ENCODE measurements at places on chromosomes 2 and 18.

DNA sequence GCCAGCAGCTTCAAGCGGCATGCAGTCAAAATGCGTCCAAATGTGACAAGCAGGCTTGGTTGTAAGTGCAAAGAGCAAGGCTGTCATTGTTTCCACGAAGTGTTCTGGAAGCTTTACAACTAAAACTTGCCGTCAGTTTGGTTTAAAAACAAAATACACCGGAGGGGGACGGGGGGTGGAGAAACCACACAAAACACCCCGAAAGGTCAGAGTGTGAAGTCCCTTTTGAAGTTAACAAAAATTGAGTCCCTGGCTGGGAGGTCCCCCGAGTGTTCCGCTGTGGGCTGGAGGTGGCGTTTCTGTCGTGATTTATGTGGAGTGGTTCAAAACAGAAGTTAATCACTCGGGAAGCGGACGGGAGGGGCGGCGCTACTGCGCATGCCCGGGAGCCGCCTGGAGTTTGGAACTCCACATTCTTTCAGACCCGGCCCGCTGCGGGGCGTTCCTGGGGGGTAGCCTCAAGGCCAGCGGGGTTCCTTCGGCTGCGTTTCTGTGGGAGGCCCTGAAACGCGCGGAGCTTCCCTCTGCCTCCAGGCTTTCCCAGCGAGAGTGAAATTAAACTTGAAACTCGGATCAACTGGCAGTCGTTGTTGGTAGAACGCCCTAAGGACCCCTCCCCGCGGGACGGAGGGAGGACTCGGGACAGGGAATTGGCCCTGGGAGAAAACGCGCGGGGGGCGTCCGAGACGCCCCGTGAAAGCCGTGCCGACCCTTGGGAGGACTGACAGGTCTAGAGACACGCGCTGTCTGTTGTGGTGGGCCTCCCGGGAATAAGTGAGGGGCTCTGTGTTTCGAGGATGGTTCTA lies 1.4 kb downstream of the TGIF1 start:
- DNase-seq: peak; percentile 79

DNA sequence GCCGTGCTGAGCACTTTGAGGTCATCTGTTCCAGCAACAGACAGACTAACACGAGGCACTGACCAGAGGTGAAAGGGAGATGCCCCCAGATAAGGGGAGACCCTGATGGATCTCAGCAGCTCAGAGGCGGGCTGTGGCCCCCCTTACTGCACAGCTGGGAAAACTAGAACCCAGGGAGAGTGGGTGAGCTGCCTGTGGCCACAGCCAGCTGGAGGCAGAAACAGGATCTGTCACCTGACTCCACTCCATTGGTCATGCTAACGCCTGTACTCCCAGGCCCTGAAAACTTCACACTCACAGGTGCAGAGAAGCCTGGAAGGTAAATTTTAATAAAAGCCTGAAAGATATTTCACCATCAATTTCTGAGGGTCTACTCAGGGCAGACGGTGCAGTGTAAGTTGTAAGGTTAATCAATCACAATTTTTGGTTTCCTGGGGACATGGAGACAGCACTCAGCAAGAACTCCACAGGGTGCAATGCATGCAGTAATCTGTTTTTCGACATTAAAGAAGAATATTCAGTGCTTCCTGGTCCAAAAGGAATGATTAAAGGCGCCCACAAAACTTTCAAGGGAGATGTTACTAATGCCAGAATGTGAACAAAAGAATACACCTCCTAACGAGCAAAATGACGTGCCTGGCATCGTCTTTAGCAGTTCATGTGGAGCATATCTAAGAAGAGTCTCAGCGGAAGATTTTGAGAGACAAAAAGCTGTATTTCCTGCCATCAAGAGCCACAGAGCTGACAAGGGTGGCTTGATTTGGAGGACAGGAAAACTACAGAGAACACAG lies 173.4 kb downstream of the EIPR1 start:
- DNase-seq: no peak

GRCh38 chr2:8565399-8566154 lies 116.3 kb upstream of the ID2 start:
- DNase-seq: no peak

- DNase-seq: no peak
These were observed 8.4 kb downstream of the TPRKB start for GRCh38 chr2:73728711-73729110.

- no peak for DNase-seq
These were observed 36.5 kb downstream of the RRM2 start for GRCh38 chr2:10159086-10159485.

- no peak for DNase-seq
These were observed 326.9 kb upstream of the UBE2E3 start for GRCh38 chr2:180653481-180653880.

DNA sequence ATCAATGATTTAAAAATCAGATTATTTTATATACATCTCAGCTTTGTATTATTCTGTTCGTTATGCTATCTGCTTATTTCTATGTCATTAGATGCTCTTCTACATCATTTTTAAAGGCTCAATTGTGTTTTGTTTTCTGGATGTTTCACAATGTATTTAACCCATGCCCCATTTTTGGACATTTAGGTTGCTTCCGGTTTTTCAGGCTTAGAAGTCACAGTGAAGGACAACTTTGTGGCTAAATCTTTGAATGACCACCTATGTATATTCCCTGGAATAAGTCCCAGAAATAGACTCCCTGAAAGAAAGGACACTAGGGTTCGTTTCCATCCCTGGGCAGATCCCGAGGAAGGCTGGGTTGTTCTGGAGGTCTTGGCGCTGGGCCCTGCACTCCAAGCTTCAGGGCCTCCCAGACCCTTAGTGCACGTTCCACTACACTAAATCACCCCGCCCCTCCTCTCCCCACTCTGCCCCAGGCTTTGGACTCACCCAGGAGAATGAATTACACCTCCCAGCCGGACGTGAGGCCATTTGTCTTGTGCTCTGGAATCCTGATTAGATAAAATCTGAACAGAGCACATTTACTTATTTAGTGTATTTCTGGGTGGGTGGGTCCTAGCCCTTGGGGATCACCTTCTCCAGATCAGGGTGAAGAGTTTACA lies 188.2 kb downstream of the ZFP36L2 start:
- no peak for DNase-seq

GRCh38 chr2:204743393-204743960 lies 198.2 kb downstream of the PARD3B start:
- DNase-seq: no peak

DNA sequence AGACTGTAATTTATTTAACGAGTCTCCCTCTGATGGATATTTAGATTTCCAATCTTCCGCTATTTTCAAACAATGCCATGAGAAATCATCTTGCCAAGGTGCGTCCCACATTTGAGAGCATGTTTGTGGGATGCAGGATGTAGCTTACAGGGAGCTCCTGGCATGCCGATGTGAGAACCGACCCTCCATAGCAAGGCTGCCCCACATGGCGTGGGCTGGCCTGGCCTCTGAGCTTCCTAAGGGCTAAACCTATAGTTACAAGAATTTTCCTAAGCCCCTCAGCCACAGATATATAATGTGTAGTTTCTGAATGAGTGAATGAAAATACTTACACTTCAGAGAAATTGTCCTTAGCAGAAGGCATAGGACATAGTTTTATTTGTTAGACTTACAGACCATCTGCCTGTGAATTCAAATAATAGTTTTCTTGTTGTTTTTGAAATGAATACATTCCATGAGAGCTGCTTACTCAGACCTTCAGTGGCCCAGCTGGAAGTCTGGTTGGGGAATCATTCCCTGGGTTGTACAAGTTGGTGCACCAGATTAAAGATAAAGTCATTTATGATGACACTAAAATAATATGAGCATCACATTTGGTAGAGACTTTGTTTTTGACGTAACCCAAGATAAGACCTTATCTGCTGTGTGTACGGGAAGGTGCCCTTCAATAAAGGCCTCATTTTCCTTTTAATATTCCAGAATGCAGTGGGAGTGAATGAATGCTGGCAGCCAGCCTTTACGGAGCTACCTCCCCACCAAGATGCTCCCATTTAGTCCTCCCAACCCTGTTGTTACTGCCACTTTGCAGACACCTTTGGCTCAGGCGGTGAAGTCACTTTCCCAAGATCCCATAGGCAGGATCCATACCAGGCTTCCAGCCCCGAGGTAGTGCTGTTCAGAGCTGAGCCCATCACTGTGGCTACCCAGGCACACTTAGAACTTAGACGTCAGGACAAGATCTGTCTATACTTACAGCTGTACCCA lies 107.1 kb downstream of the GLI2 start:
- no peak for DNase-seq

DNA sequence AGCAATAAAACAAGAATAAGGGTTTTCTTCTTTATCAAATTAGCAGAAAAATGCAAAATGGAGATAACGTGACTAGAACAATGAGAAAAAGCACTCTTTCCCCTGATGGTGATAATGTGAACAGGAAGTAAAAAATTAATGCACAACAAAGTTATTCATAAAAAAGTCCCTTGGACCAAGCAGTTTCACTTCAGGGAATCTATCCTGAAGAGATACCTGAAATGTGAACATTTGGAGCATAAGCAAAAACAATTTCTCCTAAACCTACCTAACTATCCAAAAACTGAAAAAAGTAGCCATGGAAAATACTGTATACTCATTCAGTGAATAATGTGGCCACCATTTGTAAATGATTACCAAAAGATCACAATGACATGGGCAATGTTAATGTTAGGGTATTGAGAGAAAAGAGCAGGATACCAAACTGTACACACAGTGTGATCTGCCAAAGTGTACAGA lies 48.7 kb downstream of the TRIP12 start:
- no peak for DNase-seq

DNA sequence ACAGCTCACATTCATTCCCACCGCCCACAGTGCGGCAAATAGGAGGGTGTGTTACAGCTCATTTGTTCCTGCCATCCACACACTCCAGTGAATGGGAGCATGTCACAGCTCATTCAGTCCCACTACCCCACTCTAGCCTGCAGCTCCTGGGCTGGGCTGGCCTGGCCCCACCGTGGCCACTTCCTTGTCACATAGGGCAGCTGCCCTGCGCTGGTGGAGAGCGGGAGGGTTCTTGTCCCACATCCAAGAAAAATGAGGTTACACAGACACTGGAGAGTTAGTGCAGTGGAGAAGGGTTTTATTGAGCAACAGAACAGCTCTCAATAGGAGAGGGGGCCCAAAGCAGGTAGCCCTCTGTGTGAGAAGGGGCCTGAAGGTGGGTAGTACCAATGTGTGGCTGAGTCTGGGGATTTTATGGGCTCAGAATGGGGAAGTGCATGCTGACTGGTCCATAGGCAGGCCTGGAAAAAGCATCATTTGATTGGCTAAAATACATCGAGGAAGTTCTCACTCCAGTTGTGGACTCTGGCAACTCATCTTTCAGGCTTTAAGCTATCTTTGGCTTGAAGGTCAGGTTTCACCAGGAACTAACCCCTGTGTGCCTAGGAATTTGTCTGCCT lies 249.7 kb downstream of the ETAA1 start:
- DNase-seq: no peak

DNA sequence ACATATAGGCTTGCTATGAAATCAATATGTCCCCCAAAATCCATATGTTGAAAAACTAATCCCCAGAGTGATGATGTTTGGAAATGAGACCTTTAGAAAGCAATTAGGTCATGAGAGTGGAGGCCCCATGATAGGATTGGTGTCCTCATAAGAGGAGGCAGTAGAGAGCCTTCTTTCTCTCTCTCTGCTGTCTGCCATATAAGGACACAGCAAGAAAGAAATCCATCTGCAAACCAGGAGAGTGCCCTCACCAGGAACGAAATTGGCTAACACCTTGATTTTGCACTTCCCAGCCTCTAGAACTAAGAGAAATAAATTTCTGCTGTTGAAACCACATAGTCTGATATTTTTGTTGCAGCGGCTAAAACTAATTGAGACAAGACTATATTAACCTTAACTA lies 89.5 kb downstream of the NBAS start:
- no peak for DNase-seq

- DNase-seq: peak; percentile 86
These were observed 35.2 kb downstream of the TTLL4 start for GRCh38 chr2:218745559-218746469.

- no peak for DNase-seq
These were observed 1098.2 kb upstream of the FANCL start for GRCh38 chr2:59339121-59339836.

DNA sequence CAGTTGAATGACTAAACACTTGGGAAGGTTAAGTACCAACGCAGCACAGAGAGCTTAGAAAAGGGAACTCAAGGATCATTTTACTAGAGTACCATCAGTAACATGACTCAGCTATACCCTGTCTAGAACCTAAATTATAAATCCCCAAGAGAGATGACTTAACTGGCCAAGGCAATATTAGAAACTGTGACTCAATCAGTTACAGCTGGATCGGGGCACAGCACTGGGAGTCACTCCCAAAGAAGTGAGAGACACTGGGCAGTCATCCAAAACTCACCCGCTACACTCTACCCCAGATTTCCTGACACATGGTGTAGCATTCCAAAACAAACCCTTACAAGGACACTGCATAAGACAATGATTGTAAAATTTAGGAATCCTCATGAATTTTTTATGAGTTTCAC lies 17.7 kb downstream of the IWS1 start:
- DNase-seq: peak; percentile 65

GRCh38 chr2:144515099-144515695 lies 4.7 kb downstream of the ZEB2 start:
- DNase-seq: no peak

DNA sequence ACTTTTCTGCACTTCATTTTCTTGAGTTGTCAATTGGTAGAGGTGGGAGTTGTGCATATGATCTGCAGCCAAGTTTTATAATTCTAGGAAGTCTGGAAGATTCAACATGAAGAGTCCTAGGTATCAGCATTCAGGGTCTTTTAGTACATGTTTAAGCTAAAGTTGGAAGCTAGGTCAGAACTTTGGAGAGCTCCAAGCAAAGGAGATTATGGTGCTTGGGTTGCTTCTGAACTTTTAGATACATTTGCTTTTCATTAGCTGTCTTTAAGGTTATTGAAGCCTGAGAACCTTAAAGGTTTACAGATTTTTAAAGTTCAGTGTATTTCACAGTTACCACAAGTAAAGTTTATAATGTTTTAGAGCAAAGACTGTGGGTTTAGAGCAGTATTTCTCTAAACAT lies 85.5 kb downstream of the EPC2 start:
- no peak for DNase-seq

DNA sequence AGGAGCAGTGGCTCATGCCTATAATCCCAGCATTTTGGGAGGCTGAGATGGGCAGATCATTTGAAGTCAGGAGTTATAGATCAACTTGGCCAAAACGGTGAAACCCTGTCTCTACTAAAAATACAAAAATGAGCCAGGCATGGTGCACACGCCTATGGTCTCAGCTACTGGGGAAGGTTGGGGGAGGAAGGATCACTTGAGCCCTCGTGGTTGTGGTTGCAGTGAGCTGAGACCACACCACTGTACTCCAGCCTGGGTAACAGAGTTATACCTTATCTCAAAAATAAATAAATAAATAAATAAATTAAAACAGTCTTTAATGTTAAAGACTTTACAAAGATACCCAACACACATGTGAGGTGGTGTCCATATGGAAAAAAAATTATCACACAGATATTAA lies 134.0 kb downstream of the C2orf74 start:
- DNase-seq: no peak

GRCh38 chr2:206031162-206031784 lies 54.7 kb downstream of the INO80D start:
- no peak for DNase-seq

- no peak for DNase-seq
These were observed 158.4 kb upstream of the MEX3C start for GRCh38 chr18:51355841-51356240.

- DNase-seq: no peak
These were observed 2.9 kb upstream of the TLX2 start for GRCh38 chr2:74511104-74511989.

- DNase-seq: no peak
These were observed 694 bp downstream of the CFAP36 start for GRCh38 chr2:55519938-55520885.

GRCh38 chr18:75612456-75612855 lies 185.0 kb upstream of the SMIM21 start:
- DNase-seq: no peak
